ENCODE measurements at places on chromosomes 3 and 15.
A peak's percentile ranks its signal among the peaks of the same experiment; 100 is the strongest.

GRCh38 chr3:95721938-95722337, 1092.5 kb upstream of the EPHA6 start:
- no peak for DNase-seq

DNA sequence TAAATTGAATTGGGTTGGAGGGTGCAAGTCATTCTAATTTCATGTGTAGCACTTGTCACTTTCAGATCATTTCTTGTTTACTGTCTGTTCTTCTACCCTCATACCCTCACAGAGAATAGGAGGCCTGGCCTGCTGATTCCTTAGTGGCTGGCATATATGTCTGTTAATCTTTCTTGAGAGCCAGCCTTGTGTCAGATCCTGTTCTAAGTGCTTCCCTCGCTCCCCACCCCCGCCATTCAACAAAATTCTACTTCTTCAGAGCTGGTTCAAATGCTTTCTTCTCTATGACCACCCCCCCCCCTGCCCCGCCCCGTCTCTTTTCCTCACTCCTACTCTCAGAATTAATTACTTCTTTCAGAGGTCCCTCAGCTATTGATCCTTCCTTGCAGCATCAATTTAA, 1.5 kb upstream of the U2SURP start:
- DNase-seq, result peak; percentile 46

DNA sequence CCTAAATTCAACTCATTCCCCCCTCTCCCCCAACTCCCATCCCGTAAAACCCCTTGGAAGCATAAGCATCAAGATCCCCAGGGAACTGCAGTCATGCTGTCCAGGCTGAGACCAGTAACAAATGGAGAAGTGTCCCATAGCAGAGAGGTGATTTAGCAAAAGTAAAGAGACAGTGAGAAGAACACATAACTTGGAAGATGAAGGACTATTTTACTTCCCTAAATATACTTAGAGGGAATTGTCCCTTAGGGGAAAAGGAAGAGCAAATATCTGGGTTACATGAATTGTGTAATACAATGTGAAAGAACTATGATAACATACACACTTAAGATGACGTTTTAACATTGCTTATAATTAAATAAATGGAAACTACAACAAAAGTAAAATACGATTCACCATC, 61.6 kb upstream of the LRRFIP2 start:
- no peak for DNase-seq

- no peak for DNase-seq
These were observed 102.5 kb upstream of the COL6A5 start for GRCh38 chr3:130242850-130243569.

DNA sequence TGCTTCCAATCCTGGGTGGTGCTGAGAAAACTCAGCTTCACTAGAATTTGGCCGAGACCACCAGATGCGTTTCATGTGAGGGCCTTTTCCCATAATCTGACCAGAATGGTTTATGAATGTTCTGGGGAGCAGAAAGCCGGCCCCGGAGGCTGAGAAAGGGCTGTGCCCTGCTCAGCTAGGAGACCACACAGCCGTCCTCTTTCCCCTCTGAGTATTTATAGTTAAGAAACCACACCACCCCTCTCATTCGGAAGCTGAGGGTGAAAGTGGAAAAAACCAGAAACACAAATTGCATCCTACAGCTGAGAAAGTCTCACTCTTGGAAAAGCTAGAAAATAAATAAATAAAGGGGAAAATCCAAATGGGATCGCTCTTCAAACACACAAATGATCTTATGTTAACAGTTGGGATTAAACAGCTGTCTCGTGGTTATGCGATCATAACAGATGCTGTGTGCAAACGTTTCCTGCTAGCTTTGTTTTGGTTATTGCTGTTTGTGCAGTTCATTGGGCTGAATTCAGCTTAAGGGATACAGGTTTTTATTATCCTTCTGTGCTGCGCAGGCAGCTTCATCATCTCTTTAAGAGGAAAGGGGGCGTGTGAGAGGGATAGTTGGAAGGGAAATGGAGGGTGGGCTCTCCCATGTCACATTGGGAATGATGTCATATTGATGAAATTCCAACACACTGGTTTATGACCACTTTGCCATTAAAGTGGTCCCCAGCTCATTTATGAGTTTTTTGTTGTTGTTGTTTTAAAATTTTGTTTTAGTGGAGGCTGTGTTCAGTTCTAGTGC, 1026.2 kb upstream of the NR2F2 start:
- DNase-seq, result peak; percentile 62

DNA sequence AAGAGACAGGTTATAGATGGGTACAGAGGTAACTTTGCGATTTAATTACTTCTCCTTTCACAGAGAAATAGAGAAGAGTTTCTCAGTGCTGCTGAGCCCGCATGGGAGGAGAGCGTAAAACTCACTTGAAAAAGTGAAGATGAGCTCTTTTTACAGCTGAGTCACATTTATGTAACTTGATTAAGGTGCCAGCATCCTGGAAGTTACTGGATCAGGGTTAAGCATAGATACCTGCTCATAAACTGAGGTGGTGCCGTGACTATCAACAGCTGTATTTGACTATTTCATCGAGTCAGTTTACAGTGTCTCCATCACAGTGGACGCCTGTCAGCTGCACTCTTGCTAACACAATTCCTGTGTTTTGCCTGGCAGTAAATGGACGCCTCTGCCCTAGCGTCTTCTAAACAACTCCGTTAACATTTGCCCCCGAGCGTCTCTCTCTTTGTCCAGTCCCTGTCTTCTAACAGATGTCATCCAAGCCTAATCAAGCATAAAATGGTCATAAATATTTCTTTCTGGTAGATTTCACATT, 414.6 kb downstream of the FOXP1 start:
- no peak for DNase-seq

- DNase-seq, result no peak
These were observed 5.9 kb downstream of the USP3 start for GRCh38 chr15:63509955-63510940.

DNA sequence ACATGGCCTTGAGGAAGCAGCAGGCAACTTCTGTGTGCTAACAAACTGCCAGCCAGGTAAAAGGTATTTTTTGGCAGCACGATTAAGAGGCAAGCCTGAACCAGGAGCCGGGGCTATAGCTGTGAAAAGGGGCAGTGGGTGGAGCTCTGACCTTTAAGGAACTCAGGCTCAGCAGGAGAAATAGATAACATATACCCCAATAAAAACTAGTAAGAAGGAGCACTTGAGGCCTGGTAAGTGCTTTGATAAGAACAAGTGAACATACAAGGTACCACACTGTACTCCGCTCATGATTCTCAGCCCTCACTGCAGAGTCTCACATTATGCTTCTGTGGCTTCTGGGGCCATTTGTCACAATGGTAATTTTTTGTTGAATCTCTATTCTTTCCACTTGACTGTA, 5.4 kb downstream of the FYCO1 start:
- DNase-seq, result no peak
